RCC 7860 (cell line): ENCODE measurements at places on chromosomes 13 and 19.

DNA sequence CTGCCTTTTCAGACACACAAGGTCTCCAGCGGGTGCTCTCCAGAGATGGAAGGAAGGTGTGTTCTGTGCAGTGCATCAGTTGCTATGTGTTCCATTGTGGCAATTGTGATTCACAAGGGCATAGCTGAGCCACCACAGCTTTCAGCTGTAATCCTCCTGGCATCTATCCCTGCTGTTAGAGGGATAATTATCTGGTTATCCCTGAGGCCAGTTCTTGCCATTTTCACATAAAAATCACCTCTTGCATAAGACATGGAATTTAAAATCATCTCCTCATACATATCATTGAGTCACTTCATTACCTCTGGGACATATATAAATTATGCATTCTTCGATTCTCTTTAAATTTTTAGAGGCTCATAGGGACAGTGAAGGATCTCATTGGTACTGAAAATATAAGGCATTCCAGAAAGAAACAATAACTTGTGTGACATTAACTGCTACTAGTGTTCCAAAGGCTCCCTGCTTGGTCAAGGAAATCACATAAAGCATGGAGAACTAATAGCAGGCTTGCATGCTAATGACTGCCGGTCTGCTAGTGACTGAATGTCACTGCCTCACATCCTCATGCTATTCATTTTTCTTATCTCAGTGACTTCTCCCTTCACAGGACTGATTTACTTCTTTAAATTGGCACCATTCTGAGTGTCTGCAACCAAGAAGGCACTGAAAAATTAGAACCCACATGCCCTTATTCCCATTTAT is 214.0 kb downstream of the ENOX1 start:
- DNase-seq = no peak

DNA sequence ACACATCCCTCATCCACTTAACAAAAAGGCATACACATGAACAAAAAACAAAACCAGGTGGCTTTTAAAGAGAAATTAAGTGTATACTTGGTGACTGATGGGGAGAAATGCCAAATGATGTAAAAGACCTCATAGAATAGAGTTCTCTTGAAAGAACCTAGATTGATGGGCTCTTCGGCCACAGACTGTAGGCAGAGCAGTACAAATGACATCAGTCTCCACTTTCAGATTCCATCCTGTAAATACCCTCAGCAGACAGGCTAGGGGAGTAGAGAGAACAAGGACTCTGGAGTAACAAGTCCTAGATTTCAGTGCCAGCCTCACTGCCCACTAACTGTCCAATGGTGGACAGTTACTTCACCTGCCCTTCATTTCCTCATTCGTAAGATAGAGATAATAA is 203.8 kb downstream of the MZT1 start:
- DNase-seq = no peak

DNA sequence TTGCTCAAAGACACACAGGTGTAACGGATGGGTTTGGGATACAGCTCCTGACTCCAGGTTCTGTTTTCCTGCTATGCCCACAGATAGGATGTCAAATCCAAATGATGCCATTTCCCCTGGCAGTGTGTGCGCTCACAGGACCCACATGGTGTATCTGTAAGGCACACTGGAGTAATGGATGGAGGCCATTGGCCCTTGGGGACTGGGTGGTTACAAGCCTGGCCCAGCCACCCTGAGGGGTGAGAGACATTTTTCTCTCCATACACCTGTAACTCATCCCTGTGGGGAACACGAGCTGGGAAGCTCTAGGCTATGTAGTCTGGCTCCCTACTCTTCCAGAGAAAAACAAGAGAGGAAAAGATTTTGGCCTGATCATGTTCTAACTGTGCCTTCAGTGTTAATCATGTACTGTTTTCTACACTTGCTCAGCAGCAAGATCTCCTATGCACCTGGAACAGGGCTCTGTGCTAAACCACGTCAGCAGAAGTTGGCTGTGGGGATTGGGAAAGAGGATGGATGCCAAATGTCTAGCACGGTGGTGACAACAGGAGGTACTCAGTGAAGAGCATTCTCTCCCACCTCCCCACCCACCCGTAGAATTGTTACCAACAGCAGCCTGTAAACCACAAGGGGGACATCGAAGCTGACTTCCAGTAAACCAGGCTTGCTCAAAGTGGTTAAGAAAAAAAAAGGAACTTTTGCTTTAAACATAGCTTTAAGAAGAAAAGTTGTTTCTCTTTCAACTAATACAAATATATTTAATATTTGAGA is 237.0 kb downstream of the LACC1 start:
- no peak for DNase-seq

- DNase-seq = no peak
Measured at GRCh38 chr19:55465460-55466240, 1.1 kb upstream of the C19orf85 start.

DNA sequence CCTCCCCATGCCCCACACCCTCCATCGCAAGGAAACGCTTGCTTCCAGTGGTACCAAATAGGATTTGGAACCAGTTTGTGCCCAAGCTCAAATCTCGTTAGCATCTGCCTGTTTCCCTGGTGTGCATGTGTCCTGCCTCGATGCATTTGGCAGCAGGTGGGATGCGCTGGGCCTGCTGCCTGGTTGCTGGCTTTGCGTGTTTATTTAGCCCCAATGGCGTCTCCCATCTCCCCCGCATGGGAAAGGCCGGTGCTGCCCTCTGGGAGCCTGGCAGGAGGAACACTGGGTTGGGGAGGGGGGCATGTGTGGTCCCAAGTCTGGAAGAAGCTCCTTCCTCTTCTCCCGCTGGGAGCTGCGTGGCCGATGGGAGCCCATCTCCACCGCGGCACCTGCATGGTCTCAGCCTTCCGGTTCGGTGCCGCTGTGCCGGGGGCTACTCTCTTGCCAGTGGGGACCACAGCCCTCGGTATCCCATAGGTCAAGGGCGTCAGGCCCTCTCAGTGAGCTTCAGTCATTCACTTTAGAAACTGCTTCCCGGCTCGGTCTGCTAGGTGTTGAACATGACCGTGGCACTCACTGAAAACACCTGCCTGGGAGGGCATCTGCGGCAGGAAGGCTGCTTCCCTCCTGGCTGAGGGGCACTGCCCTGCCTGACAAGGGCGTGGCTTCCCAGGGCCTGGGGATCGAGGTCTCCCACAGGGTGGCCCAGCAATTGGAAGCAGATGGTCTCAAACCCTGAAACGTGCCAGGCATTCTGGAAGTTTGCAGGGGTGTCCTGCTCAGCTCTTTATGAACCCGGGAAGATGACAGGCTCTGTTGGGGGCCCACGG is 11.8 kb upstream of the F7 start:
- no peak for DNase-seq
